Sigmoid colon (tissue), 7 donors: ENCODE measurements at places on chromosomes 1 and 21.
A peak's percentile ranks its signal among the peaks of the same experiment; 100 is the strongest.

- no peak for DNase-seq
Measured at GRCh38 chr1:170765712-170766330, 101.9 kb downstream of the PRRX1 start.

DNA sequence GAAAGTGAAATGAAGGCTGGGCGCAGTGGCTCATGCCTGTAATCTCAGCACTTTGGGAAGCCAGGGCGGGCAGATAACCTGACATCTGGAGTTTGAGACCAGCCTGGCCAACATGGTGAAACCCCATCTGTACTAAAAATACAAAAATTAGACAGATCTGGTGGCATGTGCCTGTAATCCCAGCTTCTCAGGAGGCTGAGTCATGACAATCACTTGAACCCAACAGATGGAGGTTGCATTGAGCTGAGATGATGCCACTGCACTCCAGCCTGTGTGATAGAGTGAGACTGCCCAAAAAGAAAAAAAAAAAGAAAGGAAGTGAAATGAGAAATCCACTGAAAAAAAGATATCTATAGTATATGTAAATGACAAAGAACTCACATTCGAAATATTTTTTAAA is 439.9 kb downstream of the DISC1 start:
- no peak for DNase-seq

DNA sequence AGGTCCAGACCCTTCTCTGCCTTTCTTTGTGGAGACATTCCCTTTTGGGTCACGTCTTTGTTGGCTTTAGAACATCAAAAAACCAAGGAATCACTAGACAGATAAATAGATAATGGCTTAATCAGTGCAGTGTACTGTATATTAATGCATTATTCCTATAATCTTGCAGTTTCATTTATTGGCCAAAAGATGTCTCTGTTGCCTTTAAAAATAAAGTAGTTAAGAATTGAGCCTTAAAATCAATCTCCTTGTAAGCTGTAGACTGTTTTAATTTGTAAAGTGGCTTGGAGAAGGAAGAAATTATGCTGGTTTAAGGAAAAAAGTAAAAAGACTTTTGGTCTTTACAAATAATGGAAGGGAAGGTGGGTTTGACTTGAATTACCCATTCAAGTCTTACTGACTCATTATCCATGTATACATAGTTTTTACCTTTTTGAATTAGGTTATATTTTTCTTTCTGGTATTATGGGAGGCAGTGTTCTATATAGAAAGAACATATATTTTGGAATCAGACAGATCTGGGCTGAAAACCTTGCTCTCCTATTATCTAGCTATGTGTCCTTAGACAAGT is 84.6 kb downstream of the VPS13D start:
- no peak for DNase-seq

GRCh38 chr1:100449477-100449876 is 88.5 kb upstream of the GPR88 start:
- no peak for DNase-seq

- DNase-seq: no peak
Measured at GRCh38 chr1:178337091-178337706, 159.6 kb downstream of the CLEC20A start.

GRCh38 chr1:234978397-234979295 is 150.0 kb downstream of the TOMM20 start:
- peak; percentile 85 for DNase-seq

GRCh38 chr1:115332813-115333608 is 5.0 kb downstream of the NGF start:
- DNase-seq: peak; percentile 82

DNA sequence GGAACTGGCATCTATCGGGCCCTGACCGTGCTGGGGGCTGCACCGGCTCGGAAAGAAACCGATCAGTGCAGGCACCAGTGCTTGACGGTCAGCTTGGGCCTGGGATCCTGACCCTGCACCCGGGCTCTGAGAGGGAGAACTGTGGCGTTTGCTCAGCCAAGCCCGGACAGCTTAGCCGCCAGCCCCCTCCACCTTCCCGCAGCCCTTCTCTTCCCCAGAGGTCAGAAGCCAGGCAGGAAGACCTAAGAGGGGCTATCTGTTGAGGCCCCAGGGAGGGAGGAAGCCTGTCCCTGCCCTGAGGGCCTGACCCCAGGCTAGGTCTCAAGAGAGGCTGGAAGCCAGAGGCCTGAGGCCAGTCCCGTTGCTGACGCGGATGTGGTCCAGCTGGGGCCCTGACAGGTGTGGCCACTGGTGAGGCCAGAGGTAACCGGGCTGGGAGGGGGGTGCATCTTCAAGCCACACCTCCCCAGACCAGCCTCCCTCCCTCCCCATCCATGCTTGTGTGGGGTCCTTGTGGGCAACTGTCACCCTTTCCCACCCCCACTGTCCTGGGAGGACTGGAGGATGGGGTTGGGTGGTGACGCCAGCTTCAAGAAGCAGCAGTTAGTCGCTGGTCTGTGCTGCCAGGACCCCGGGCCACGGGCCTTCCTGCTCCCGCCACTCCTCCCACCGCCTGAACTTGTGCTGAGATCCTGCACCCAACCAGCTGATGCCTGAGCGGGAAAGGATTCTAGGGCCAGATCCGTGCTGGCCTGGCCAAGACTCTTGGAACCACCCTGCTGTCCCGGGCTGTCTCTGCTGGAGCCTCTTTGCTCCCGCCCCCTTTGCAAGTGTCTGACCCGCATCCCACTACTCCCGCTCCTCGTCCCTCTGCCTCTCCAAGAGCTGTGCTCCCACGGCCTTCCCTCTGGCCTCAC is 2.6 kb upstream of the DVL1 start:
- peak; percentile 90 for DNase-seq

DNA sequence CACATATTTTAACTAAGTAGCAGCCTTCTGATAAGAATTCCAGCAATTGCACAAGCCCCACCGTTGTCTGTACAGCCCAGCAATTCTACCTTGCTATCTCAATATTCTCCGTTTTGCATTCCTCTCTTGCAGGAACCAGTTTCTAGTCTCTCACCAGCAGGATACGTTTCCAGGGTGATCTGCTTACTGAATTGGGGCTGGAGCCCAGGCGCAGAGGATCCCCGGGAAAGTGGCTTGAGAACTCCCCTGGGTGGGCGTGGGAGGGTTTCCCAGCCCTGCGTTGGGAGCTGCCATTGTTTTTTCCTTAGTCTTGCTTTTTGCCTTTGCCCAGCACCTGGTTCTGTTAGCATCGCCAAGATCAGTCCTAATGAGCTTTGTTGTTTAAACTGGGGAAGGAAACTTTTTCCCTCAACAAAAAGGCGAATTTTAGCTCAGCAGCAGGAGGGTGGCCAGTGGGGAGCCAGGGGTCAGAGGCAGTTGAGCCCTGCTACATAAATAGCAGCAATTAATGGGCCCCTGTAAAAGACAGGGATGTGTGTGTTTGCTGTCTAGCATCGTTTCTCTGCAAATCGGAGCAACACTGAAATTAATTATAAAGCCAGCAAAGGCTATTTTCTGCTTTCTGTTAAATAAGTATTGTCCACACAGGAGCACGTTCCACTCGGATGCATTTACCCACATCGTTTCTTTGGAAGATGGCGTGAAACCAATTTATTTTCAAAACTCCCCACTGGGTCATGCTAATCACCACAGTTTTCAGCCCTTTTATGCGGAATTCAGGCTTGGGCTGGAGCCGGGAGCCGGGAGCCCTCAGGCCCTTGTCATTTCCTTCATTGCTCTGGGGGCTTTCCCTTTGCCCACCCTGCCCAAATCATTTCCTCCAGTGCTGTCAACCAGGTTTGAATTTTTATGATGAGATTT is 36.6 kb downstream of the HUNK start:
- DNase-seq: no peak

GRCh38 chr1:107563441-107563840 is 401.5 kb downstream of the VAV3 start:
- no peak for DNase-seq

DNA sequence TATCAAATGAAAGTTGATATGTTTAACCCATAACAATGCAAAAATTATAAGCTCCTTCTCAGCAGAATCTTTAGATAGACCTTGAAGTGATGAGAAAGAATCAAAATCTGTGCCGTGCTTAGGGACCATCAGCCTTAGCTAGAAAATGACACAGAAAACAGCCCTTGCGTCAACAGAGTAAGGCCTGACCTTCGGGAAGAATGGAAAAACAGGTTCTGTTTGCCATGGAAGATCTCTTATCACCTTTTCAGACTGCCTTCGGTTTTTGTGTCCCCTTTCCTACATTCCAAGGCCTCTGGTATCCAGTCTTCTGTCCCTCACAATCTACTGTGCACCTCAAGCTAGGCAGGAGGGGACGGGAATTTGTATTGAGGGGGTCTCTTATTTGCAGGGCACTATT is 37.6 kb upstream of the DPT start:
- DNase-seq: no peak

DNA sequence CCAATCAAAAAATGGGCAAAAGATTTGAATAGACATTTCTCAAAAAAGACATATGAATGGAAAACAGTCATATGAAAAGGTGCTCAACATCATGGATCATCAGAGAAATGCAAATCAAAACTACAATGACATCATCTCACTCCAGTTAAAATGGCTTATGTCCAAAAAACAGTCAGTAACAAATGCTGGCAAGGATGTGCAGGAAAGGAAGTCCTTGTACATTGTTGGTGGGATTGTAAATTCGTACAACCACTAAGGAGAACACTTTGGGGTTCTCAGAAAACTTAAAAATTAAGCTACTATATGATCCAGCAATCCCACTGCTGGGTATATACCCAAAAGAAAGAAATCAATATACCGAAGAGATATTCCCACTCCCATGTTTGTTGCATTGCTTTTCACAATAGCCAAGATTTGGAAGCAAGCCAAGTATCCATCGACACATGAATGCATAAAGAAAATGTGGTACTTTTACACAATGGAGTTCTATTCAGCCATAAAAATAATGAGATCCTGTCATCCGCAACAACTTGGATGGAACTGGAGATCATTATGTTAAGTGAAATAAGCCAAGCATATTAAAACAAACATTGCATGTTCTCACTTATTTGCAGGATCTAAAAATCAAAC is 17.9 kb downstream of the GBP5 start:
- no peak for DNase-seq

DNA sequence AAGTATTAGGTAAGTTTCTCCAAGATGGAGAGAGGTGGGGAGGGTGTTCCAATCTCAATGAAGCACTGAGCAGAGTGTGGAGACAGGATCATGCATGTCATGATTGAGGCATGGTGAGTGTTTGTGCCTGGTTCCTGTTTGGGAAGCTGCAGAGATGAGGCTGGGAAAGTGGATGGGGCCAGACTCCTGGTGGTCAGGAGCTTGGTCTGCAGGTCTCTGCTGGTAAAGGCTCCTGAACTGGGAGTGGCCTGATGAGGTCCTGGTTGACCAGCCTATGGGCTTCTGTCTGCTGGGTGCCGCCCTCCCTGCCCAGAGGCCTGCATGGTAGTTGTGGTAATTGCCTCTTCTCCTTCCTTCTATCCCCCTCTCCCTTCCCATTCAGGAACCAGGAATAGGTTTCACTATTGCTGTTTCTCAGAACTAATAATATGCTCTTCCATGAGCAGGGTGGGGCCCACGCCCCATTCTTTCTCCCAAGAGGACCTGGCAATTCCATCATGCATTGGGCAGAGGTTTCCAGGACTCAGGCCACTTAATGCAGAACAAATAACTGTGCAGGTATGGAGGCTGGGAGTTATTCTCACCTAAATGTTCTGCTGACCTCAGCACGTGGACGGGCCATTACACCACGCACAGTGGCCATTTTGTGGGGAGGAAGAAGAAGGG is 24.5 kb downstream of the PROK1 start:
- no peak for DNase-seq

DNA sequence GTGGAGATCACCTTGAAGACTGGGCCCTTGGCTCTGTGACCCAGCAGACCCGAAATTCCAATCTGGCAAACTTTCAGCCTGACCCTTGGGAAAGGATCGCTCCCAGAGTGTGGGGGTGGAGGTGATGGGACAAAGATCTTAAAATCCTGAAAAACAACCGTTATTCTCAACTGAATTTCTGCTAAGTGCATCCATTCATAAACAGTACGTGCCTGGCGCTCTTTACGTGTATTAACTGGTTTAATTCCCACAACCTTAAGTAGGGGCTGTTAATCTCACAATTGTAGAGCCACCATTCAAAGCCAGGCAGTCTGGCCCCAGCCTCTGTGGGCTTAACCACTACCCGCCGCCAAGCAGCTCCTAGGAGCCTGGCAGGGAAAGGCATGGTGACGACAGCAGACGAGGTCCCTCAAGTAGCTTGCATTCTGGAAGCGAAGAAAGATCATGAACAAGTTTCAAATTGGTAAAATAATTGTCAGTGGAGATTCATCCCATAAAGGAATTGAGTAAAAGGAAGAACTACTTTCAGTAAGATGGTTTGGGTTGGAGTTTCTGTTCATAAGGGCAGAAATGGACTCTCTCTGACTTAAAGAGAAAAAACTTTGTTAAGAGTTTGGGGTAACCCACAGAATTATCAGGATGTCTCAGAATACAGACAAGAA is 11.4 kb upstream of the RGS16 start:
- peak; percentile 82 for DNase-seq

- no peak for DNase-seq
Measured at GRCh38 chr1:167706931-167707877, 14.6 kb upstream of the MPZL1 start.

- no peak for DNase-seq
Measured at GRCh38 chr1:230825761-230826160, 42.6 kb downstream of the C1orf198 start.

DNA sequence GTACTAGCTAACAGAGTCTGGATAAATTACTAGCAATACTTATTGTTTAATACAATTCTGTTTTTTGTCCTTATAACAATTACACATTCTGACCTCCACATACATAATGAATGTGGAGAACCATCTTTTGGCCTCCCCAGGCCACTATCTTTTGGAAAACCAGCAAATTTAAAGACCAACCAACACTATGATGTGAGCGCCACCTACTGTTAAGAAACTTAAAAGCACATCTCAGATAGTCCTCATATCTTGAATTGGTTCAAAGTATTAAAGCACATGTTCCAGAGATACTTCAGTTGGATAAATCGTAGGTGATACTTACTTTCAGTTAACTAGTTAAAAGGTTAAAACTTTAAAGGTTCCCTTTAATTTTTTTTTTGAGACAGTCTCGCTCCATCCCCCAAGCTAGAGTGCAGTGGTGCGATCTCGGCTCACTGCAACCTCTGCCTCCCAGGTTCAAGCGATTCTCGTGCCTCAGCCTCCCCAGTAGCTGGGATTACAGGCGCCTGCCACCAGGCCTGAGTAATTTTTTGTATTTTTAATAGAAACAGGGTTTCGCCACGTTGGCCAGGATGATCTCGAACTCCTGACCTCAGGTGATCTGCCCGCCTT is 29.3 kb upstream of the USP1 start:
- no peak for DNase-seq

- no peak for DNase-seq
Measured at GRCh38 chr1:20107351-20107750, 12.0 kb downstream of the PLA2G2D start.

DNA sequence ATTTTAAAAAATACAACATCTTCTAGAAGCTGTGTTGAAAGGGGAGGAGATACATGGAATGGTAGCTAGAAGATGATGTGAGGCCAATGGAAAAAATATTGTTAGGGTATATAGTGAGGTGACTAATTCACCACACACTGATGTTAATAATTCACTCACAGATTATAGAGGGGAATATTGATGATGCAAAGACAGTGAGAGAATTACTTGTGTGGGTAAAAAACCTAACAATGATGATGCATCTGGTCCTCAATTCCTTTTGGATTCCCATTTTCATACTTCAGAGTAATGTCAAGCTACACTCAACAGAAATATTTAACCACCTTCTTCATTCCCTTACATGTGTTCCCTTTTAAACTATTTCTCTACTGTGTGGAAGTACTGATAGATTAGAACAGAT is 169.5 kb upstream of the DPYD start:
- no peak for DNase-seq
